Inflammatory macrophage (primary cell): ENCODE measurements at places on chromosomes 1 and 21.

GRCh38 chr21:25360593-25360992 is 246.7 kb downstream of the MRPL39 start:
- no peak for DNase-seq

DNA sequence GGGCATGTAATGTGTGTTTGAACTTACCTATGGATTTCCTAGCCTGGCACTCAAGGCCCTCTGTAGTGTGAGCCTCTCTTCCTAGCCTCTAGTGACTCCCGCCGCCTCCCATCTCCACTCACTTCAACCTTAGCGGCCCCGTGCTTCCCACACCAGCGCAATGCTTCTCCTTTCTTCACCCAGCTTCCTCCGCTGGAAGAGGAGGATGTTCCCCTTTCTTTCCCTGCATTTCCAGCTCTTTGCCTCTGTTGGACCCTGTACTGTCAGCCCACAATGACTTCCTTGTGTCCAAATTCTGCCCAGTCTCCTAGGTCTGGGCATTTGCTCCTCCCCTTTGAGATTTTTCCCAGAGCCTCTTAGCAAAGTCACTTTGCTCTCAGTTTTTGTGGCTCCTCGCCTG is 138.1 kb upstream of the IRF2BP2 start:
- peak; percentile 61 for DNase-seq

GRCh38 chr1:10232163-10232562 is 21.8 kb downstream of the KIF1B start:
- no peak for DNase-seq

- DNase-seq, result no peak
Measured at GRCh38 chr1:53344921-53345838, 17.3 kb upstream of the LRP8 start.

GRCh38 chr1:112444269-112444668 is 48.3 kb downstream of the CTTNBP2NL start:
- DNase-seq, result no peak

DNA sequence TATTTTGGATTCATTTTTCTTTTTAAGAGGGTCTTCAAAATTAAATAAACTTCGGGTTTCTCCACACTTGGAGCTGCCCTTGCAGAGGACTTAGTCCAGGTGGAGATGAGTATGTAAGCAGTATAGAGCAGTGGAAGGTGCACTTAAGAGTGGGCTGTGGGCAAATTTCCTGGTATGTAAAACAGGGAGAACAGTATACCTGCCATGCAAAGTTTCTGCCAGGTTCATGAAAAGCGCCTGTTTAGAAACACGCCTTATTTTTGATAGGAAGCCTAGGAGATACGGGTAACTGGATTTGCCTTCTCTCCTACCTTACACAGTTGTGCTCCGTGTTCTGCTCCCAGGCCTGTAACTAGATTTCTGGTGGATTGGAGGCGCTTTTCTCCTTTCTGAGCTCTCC is 1.2 kb downstream of the KDM4A start:
- no peak for DNase-seq

DNA sequence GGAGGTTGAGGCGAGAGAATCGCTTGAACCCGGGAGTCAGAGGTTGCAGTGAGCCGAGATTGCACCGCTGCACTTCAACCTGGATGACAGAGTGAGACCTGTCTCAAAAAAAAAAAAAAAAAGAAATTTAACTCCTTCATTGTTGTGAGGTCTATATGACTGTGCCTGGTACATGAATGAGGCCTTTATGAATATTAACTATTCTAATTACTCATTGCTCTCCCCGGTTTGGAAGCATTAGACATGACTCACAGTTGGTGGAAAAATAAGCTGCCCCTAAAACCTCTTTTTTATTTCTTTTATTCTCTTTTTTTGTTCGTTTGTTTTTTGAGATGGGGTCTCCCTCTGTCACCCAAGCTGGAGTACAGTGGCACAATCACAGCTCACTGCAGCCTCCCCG is 3.3 kb downstream of the NPPB start:
- no peak for DNase-seq

DNA sequence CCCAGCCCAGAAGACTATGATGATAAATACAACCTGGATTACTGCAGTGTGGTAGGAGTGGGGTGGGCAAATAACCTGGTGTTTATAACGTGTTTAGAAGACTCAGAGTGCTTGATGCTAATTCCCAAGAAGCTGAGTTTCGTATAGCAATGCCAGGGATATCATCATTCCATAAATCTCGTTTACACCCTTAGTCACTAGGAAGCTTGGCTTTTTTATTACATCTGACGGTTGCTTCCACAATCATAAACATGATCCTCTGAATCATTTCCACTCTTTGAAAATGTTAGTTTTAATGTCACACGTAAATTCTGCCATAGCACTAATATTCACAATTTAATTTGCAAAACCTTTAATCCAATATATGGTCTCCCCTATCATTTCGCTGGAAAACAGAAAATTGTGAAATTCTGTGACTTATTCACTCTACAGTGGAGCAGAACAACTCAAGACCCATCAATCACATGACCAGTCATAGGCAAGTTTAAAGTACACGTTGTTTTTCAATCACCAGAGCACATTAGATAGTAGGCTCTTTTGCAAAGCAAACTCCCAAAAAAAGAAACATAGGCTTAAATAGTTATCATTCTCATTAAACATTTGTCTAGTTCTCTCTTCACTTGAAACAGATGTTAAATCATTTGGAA is 321.0 kb downstream of the LTN1 start:
- DNase-seq, result no peak

- no peak for DNase-seq
Measured at GRCh38 chr21:41766883-41767605, at the start of gene RIPK4. Gene RIPK4, minus strand, starts transcription at chr21:41767052. Its CDS starts 11 bp downstream, at chr21:41767041.

- DNase-seq, result no peak
Measured at GRCh38 chr1:31437433-31438037, 24.5 kb downstream of the SERINC2 start.

- DNase-seq, result no peak
Measured at GRCh38 chr21:35119501-35120047, 70.5 kb upstream of the RUNX1 start.

GRCh38 chr1:3225661-3226060 is 156.7 kb downstream of the PRDM16 start:
- DNase-seq, result no peak

- peak; percentile 54 for DNase-seq
Measured at GRCh38 chr1:212518188-212519054, 85.7 kb downstream of the NENF start.

DNA sequence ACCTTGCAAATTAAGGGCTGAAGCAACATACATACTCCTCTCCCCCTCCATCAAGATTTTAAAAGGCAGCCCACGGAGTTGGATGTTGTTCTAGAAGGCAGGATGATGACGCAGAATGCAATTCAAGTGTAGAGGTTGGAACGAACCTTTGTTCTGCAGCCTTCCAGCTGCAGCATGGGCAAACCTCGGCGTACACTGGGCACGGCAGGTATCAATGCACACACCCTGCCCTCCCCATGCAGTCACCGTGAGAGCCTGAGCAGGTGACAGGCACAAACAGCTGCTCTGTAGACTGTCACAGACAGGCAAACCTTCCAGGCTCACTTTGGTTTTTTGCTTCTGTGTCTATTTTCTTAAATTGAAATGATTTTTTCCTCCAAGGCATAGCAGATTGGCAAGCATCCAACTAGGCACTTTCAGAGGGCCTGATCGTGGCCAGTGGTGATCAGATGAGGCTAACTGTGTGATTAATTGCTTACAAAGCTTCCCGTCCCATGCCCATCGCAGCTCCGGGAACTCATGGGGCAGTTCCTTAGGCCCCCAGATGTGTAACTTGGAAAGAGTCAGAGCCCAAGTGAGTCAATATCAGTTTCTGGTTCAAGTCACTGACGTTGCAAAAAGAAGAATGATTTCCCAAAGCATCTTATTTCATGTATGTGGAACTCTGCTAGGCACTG is 82.3 kb downstream of the ITPKB start:
- DNase-seq, result peak; percentile 73

DNA sequence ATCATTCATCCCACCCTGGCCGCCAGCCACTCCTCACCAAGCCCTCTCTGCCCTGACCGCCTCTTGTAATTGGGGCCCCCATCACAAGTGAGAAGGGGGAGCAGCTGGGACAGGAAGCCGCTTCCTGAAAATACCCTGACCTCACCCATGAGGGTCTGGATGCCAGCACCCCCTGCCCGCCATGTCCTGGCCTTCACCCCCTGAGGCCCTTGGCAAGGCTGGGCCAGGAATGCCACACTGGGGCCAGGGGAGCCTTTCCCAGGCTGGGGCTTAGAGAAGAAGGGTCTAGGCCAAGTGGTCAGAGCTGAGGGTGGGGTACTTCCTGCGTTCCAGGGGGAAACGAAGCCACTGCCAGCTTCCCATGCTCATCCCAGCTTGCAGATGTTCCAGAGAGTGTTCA is 60.5 kb downstream of the TAS1R2 start:
- DNase-seq, result no peak
